ENCODE measurements at places on chromosomes 4 and X. TPM values are rescaled to one million over a fixed set of nuclear protein-coding genes. Genes with fewer than 3 reads are reported as not detected.

SPOCK3 gene
- not detected for total RNA-seq

PRAF2 gene
- total RNA-seq = 11.8 TPM

RAI2 gene
- 2.7 TPM for total RNA-seq

SOX3 gene
- not detected for total RNA-seq

TBC1D9 gene
- 34.5 TPM for total RNA-seq

COL4A5 gene
- 18.1 TPM for total RNA-seq

TIGD4 gene
- total RNA-seq = 0.25 TPM

SMPX gene
- not detected for total RNA-seq

F8A1 gene
- total RNA-seq = 6.1 TPM

NLGN4X gene
- total RNA-seq = 0.13 TPM

FGG gene
- not detected for total RNA-seq

NUP62CL gene
- total RNA-seq = not detected

SMIM43 gene
- total RNA-seq = 0.20 TPM

TKTL2 gene
- total RNA-seq = not detected
